ENCODE measurements at places on chromosomes 7 and 10.

- DNase-seq = no peak
Measured at GRCh38 chr7:107432261-107432660, 37.6 kb upstream of the GPR22 start.

- no peak for DNase-seq
Measured at GRCh38 chr7:91240376-91240941, 23.8 kb upstream of the FZD1 start.

- DNase-seq = no peak
Measured at GRCh38 chr7:156886020-156886795, 6.8 kb downstream of the LMBR1 start.

GRCh38 chr10:77506517-77507200 is 130.9 kb downstream of the KCNMA1 start:
- DNase-seq = no peak

DNA sequence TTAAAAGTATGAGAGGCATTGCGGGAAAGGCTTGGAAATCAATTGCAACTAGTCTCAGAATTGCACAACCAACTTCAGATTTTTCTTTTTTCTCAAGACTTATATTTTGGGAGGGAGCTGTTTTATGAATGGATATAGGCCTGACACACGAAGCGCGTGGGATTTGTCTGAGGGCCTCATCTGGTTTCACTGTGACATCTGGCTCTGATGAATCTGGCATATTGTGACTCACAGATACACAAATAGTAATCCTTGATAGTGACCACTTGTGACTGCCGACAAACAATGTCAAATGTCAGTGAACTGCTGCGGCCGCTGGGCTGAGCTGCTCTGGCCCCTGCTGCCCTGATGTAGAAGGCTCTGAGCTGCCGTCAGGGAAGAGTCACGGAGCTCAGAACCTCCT is 655.1 kb downstream of the INHBA start:
- DNase-seq = no peak

DNA sequence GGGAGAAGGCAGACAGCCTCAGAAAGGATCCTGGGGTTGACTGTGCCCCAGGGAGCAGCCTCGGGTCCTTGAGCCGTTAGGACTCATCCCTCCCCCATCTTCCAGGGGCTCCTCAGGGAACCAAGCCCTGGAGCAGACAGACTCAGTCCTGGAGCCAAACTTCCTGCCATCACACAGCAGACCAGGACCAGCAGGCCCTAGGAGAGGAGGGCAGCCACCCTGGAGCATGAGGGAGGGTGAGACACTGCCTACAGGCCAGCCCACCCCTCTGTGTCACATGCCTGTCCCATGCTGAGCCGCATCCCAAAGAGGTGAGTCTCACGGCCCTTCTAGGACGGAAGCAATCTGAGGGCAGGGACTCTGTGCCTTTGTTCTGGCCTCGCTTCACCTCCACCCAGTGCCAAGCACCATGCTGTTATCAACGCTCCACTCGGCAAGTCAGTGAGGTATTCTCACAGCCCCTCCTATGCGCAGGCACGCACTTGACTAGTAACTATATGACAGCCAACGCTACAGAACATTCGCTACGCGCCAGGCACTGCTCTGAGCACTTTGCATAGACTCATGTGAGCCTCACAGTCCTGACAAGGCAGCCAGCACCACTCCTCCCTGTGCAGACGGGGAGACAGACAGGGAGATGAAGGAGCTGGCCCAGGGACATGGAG is 19.1 kb downstream of the MAD1L1 start:
- no peak for DNase-seq

GRCh38 chr7:7858559-7858958 is 110.0 kb upstream of the GLCCI1 start:
- no peak for DNase-seq

GRCh38 chr10:122206471-122207065 is 64.5 kb upstream of the BTBD16 start:
- DNase-seq = no peak

DNA sequence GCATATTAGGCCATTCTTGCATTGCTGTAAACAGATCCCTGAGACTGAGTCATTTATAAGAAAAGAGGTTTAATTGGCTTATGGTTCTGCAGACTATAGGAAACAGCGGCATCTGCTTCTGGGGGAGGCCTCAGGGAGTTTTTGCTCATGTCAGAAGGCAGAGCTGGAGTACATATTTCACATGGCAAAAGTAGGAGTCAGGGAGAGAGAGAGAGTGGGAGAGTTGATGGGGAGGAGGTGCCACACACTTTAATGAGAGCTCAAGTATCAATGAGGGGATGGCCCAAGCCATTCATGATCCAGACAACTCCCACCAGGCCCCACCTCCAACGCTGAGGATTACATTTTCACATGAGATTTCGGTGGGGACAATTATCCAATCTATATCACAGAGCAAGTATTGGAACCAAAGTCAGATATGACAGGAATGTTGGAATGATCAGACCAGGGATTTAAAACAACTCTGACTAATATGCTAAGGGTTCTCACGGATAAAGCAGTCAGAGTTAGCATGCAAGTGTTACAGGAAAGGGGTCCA is 795.3 kb upstream of the CELF2 start:
- no peak for DNase-seq

DNA sequence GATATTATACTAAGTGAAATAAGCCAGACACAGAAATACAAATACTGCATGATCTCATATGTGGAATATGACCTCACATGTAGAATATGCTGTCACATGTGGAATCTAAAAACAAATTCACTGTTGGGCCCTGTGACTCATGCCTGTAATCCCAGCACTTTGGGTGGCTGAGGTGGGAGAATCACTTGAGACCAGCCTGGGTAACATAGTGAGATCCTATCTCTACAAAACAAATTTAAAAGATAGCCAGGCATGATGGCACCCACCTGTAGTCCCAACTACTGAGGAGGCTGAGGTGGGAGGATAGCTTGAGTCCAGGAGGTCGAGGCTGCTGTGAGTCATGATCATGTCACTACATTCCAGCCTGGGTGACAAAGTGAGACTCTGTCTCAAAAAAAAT is 160.3 kb downstream of the PTEN start:
- DNase-seq = no peak

DNA sequence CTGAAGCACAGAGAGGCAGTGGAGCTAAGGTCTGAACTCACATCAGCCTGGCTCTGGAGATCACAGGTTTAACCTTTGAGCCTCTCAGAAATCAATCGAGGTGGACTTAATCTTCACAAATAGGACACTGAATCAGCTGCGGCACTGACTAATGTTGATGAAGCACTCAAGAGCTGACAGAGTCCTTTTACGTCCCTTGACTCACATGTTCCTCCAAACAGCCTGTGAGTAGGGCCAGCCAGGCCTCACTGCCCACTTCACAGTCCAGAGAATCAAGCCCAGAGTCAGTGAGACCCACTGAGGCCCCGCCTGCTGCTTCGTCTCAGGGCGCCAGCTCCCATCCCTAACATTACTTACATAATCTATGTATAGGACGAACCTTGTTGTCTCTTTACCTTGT is 63.1 kb downstream of the TNS3 start:
- DNase-seq = no peak

- DNase-seq = no peak
Measured at GRCh38 chr10:1404323-1405260, 332.7 kb downstream of the ADARB2 start.

GRCh38 chr7:24227603-24228359 is 56.2 kb upstream of the NPY start:
- no peak for DNase-seq

All from SW 1271 (cell line).